ENCODE measurements at places on chromosomes 5 and 9.

GRCh38 chr5:32510860-32511259 lies 66.3 kb upstream of the ZFR start:
- DNase-seq: no peak

DNA sequence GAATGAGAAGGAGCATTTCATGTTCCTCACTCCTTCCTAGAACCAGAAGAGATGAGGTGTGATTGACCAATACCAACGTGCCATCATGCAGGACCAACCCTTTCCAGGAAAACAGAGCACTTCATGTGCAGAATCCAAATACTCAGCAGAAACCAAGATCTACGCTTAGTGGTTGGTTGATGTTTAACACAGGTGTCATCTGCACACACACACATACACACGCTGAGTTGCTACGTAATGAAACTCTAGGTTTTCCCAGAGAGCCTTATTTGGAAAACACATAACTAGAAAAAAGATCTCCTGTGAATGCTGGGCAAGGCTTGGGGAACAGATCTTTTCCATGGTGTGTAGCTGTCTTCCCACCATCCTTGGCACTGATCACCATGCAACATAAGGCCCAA lies 21.1 kb upstream of the ZNF622 start:
- no peak for DNase-seq

- DNase-seq: no peak
These were observed 5.8 kb downstream of the GCNT4 start for GRCh38 chr5:75046366-75047142.

DNA sequence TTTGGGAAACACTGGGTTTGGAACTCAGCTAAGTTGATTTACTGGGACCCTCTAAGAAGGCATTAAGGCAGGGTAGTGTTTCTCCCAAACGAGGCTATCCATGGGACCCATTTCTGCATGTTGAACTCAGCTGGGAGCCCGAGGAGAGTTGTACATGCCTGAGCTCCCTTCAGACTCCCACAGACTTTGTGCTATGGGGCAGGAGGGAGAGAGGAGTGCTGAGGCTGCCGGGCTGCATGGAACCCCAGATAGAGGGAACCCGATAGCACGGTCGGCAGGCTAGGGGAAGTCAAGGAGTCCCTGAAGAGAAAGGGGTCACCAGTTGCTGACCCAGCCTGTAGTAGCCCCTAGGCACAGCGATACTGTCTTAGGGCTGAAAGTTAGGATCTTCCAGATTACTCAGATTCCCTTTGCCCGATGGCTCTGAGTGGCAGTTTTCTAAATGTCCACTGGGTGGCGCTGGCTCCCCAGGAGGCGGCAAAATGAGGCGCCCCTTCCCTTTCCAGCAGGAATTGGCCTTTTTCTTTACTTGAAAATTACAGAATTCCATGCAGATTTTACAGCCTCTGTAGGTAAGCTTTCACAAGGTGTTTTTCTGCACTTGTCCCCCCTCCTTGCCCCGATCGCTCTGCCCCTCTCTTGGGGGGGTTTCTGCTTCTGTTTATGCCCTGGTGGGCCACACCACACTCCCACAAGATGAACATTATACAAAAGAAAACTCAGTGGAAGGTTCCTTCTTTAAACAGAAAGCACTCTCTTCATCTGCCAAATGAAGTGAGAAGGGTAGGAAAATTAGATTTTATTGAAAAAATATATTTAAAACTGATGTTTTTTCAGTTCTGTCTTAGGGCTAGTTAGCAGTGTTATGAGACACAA lies 17.8 kb downstream of the NANS start:
- peak; percentile 74 for DNase-seq

- no peak for DNase-seq
These were observed 11.8 kb downstream of the FAM163B start for GRCh38 chr9:133597316-133597957.

DNA sequence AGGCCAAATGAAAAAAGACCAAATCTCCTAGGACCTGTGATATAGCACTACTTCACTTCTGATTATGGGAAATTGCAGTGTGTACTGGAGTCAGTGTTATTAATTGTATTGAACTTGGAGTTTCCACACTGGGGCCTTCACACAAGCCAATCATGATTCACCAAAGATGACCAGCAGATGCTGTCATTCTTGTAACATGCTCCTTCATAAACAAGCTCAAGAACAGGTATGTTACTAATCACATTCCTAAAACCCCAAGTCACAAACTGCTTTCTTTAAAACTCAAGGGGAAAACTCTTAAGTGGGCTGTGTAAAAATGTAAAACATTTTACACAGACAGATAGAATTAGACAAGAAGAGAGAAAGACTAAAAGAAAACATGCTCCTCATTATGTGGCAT lies 5.6 kb downstream of the KLHL3 start:
- DNase-seq: no peak

- no peak for DNase-seq
These were observed 1.7 kb upstream of the TOPORS start for GRCh38 chr9:32554107-32554506.

- DNase-seq: no peak
These were observed 342.2 kb downstream of the LRRC70 start for GRCh38 chr5:62920856-62921255.

DNA sequence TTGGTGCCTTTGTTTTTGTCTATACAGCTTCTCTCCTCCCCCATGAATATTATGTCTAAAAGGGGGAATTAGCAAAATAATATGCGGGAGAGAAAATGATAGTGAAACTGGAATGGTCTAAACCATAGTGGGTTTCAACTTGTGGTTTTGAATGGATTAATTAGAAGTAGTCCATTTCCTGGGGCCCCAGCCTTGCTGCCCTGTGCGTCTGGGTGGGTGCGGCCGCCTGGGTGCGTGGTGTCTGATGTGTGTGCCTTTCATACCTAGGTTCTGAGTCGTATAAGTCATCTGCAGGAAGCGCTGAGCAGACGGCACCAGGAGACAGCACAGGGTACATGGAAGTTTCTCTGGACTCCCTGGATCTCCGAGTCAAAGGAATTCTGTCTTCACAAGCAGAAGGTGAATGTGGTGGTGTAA lies 120.0 kb upstream of the CACNA1B start:
- peak; percentile 76 for DNase-seq

DNA sequence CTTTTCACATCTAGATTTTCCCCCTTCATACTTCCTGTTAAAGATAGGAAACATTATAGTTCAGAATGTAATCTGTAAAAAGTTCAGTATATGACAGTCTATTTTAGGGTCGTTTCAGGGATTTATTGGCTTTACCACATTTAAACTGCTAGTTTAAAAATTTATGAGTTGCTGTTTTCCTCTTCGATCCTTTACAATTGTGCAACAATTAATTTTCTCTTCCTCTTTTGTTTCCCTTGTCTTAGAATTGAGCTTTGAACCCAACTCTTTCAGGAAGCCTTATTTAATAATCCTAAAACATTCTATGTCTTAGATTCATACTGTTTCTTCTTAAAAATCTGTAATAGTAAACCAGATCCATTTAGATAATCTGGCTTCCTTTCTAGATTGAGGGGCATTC lies 16.4 kb downstream of the ZSWIM6 start:
- no peak for DNase-seq

- no peak for DNase-seq
These were observed 21.6 kb downstream of the CAST start for GRCh38 chr5:96683810-96684209.

DNA sequence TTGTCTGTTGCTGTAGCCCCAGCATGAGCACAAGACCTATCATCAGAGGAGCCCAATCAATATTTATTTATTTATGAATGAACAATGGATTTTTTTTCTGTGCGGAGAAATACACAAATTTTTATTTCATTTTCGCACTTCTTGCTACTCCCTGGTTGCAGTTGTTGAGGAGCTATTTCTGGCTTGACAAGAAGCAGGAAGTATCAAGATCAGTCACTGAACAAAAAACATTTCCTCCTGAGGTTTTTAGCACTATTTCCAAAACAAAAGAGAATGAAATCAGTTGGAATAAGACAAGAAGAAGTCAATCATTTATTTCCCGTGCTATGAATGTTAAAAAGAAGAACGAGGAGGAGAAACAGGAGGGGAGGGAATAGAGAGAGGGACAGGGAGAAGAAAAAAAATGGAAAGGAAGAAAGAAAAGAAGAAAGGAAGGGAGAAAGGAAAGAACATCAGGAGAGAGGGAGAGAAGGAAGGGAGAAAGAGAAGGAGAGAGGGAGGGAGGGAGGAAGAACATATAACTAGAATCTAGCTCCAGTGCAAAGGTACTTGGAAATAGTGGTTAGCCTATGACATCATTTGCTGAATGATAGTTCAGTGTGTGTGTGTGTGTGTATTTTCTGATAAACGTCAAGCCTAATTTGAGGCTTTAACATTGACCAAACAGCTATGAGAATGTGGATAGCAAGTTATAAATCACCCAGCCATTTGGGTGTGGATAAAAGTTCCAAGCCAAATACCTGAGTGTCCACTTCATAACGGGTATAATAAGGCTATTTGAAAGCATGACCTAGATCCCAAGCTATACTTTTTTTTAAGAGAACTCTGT lies 586.0 kb downstream of the EBF1 start:
- peak; percentile 25 for DNase-seq

- DNase-seq: no peak
These were observed 37.1 kb upstream of the CEP120 start for GRCh38 chr5:123460296-123460729.

- DNase-seq: no peak
These were observed 33.1 kb upstream of the LARP1 start for GRCh38 chr5:154722097-154722496.

DNA sequence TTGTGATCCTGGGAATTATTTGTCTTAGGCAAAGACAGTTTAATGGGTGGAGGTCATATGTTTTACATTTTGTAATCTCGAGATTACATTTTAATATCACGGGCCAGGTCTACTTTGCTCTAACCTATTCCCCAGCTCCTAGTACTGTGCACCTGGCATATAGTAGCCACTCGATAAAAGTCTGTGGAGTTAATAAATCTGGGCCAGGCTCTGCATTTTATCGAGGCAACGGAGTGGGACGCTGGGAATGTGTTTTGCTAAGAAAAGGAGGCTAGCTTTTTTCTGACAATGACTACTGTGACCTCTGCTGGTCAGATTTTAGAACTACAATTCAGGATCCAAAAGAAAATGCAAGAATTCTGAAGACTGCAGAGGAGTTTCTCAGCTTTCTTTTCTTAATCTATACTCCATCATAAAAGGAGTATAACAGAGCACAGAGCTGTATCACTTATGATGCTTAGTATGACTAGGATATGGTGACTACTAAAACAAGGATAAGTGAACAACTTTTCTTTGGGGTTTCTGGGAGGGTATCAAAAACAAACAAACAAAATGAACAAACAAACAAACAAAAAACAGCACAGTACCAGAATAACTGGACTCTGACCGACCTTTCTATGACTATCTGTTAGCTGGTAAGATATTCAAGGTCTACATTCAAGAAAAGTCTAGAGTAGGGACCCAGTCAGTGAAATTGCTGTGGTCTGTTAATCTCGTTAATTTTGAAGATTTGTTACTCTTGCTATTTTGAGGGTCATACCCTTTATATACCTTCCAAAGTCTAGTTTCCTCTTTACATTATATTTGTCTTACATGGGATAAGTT lies 46.1 kb upstream of the CER1 start:
- peak; percentile 58 for DNase-seq

DNA sequence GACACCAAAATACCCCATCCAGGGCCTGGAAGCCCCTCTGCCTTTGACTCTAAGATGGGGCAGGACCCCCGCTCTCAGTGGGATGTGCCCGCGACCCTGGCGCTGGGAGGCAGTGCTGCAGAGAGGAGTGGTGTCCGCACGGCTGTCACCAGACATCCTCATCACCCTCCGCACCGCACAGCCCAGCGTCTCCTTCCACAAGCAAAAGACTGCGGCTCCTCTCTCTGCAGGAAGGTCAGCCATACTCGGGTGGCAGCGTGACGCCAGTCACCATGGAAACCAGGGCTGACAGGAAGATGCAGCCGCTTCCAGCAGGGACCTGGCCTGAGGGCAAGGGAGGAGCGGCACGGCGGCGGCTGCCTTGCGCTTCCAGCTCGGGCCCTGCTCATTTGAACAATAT lies 17.1 kb upstream of the SLC6A3 start:
- no peak for DNase-seq

DNA sequence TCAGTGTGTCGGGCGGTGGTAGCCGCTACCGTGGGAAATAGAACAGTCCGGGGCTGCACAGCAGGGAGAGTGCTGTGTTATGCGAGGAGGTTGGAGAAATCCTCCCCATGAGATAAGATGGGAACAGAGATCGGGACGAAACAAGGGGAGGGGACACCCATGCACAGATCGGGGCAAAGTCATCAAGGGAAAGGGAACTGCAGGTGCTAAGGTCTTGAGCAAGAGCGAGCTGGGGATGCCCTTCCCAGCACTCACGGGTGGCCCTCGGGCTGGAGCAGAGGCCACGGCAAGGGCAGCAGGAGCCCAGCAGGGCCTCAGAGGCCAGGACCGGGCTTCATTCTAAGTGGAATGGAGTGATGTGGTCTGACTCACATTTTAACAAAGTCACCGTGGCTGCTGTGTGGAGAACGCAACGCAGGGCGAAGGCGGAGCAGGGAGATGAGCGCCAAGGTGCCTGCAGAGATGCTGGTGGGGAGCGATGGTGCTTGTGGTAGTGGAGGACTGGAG lies 7.7 kb downstream of the IL13 start:
- no peak for DNase-seq

DNA sequence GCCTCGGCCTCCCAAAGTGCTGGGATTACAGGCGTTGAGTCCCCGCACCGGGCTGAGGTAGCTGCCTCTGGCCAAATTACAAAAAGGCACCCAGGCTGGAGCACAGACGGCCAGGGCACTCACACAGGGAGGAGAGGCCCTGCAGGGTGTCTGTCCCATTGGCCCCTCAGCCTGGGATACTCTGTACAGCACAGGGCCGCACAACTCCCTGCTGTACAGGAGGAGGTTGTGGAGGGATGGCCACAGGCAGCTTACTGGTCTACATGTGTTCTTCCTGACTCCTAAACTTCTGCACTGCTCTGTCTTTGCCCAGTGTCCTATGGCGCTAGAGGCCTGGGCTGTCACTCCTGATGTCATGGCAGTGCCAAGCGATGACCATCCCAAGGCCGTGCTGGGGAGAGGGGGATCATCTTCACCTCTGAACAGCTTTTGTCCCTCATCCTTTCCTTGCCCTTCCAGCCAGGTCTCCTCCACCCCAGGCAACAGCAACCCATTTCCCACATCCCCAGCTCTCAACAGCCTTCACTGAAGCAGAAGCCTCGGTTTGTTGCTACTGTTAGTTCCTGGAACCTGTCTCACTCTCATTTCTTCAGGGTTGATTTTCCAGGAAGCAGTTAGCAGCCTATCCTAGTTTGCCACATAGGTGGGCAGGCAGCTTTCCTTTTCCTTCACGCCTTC lies 1.8 kb upstream of the CNOT6 start:
- DNase-seq: no peak

GRCh38 chr9:17757816-17758215 lies 178.9 kb downstream of the SH3GL2 start:
- DNase-seq: no peak

DNA sequence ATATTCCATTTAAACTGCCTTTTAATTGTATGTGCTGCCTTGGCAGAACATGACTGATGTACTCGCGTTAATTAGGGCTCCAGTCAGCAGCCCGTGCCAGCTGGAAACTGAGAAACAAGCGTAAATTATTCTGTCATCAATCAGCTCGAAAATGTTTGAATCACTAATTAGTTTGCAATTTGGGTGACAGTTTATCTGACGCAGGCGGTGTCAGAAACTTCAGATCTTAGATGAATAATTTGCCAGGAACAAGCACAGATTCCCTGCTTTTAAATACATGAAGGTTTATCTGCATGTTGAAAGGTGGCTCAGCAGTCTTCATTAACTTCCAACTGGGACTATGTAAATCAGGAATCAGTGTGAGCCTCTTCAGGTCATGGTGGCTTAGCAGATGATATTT lies 176.0 kb upstream of the TLE4 start:
- no peak for DNase-seq

GRCh38 chr9:87812375-87813118 lies 70.1 kb upstream of the SPATA31E1 start:
- DNase-seq: no peak

- DNase-seq: no peak
These were observed 84.5 kb downstream of the PRLR start for GRCh38 chr5:35145691-35146317.
